Left lung (tissue), 14 donors: ENCODE measurements at places on chromosomes 12 and 14. TPM values are rescaled to one million over a fixed set of nuclear protein-coding genes. Genes with fewer than 3 reads are reported as not detected.

The IAPP gene
- polyA plus RNA-seq = not detected

The DEPDC4 gene
- polyA plus RNA-seq = 8.0 TPM

The OR6C6 gene
- polyA plus RNA-seq = not detected

The TCL1B gene
- polyA plus RNA-seq = not detected

- DNase-seq = no peak
Measured at GRCh38 chr14:95047754-95048153, 109.6 kb downstream of the DICER1 start.
